ENCODE measurements at places on chromosomes 11 and 22. TPM values are rescaled to one million over a fixed set of nuclear protein-coding genes. Genes with fewer than 3 reads are reported as not detected.

DNA sequence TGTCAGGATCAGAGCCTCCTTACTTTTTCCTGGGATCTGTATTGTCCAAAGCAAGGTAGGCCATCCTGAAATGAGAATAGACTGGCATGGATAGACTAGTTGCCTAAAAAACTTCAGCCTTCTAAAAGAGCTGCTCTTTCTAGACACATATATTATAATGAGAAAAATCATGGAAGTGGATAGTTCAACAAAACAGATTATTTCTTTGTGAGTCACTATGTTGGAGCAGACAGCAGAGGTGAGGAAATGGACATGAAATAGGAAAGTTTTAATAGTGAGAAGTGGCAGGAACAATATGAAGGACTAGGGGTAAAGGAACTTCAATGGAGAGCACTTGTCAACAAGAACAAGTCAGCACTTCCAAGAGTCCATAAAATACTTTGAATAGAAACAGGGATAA is 101.9 kb upstream of the ANO3 start:
- no peak for DNase-seq

- no peak for DNase-seq
These were observed 21.5 kb downstream of the RIBC2 start for GRCh38 chr22:45434981-45435380.

- DNase-seq = no peak
These were observed 23.1 kb downstream of the TAB1 start for GRCh38 chr22:39422721-39423120.

- DNase-seq = no peak
These were observed 5.3 kb downstream of the SYNGR1 start for GRCh38 chr22:39355080-39355479.

- no peak for DNase-seq
These were observed 43.6 kb downstream of the LRRC32 start for GRCh38 chr11:76626921-76627401.

DNA sequence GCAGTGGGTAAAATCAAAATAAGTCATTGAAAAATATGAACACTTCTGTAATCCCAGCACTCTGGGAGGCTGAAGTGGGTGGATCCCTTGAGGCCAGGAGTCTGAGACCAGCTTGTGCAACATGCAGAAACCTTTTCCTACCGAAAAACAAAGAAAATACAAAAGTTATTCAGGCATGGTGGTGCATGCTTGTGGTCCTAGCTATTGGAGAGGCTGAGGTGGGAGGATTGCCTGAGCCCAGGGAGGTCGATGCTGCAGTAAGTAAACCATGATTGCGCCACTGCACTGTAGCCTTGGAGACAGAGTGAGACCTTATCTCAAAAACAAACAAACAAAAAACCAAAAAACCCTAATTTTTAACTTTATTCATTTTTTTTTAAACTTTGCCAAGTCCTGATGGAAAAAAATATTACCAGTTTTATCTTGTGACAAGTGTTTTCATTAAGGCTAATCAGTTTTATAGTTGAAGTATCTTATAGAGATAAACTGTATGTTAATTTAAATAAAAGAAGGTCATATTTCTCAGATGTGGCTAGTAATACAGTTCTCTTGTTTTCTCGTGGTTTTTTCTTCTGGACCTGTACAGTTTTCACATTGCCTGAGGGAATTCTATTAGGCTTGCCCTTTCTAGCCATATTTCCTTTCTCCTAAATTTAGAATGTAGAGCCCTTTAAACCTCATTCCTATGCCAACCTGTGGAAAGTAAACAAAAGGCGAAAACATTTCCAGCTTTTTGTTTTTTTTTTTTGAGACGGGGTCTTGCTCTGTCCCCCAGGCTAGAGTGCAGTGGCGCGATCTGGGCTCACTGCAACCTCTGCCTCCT is 9.4 kb downstream of the HIPK3 start:
- no peak for DNase-seq

DNA sequence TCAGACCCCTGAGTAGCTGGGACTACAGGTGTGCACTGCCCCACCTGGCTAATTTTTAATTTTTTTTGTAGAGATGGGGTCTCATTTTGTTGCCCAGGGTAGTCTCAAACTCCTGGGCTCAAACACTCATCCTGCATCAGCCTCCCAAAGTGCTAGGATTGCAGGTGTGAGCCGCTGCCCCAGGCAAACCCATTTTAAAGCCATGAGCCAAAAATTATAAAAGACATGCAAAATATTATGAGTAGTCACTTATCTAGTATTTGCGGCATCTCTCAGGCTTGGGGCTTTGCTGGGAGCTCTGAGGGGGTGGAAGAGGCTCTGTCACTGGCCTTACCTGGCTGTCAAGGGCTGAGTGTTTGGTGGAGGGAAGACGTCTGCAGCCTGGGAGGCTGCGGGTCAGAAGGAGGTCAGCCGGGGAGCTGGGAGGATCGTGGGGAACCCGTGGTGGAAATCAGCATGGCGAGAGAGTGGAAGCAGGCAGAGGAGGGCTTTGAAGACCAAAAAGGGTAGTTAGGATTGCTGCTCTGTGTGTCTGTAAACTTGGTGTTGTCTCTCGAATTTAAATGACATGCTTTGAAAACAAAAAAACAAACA is 69.1 kb upstream of the PARVG start:
- DNase-seq = no peak

GRCh38 chr11:67238894-67239782 is 27.1 kb upstream of the GRK2 start:
- DNase-seq = no peak

GRCh38 chr22:48576333-48577013 is 1251.2 kb downstream of the BRD1 start:
- DNase-seq = no peak

The OR51B4 gene
- total RNA-seq = not detected

The HYOU1 gene
- 168 TPM for total RNA-seq

The MUC15 gene
- not detected for total RNA-seq

The OR4A16 gene
- total RNA-seq = not detected

The CCDC157 gene
- total RNA-seq = 2.9 TPM

The C11orf21 gene
- 0.16 TPM for total RNA-seq

The PNPLA5 gene
- total RNA-seq = not detected

Measured in osteocyte (in vitro differentiated cells).